ENCODE measurements at places on chromosomes 2 and 18.

DNA sequence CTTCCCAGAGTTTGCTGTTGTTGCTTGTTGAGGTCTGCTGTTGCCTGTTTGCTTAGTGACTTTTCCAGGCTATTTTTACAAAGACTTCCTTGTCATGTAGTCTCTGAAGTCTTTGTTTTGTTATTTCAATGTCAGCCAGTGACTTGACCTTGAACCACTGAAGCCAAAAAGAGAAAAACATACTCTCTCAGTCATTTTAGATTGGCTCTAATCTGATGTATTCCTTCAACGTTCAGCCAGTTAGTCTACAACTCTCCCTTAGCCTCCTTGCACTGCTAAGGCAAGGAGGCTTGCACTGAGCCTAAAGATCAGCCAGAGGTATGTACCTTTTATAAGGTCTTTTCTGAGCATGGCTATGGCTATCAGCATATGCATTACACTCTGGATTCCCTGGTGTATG lies 27.9 kb downstream of the KIAA1328 start:
- DNase-seq = no peak

GRCh38 chr2:197249381-197250083 lies 61.0 kb downstream of the ANKRD44 start:
- DNase-seq = no peak

DNA sequence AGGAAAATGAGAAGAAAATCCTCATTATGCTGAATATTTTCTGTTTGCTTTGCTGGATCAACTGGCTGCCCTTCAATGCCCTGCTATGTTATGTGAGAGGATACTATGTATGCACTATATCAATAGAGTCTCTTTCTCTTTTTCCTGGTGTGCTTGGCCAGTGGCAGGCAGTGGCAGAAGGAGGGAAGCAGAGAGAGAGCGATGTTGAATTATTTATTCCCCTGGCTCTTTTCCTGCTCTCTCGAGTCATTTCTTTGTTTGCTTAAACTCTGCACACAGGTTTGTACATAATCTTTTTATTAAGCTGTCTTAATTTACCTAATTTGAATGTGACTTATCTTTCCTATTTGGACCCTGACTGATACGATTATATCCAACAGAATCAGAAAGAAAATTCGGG lies 1727.3 kb downstream of the SUCLG1 start:
- no peak for DNase-seq

GRCh38 chr18:77140439-77141109 lies 8.0 kb upstream of the MBP start:
- DNase-seq = peak; percentile 58

DNA sequence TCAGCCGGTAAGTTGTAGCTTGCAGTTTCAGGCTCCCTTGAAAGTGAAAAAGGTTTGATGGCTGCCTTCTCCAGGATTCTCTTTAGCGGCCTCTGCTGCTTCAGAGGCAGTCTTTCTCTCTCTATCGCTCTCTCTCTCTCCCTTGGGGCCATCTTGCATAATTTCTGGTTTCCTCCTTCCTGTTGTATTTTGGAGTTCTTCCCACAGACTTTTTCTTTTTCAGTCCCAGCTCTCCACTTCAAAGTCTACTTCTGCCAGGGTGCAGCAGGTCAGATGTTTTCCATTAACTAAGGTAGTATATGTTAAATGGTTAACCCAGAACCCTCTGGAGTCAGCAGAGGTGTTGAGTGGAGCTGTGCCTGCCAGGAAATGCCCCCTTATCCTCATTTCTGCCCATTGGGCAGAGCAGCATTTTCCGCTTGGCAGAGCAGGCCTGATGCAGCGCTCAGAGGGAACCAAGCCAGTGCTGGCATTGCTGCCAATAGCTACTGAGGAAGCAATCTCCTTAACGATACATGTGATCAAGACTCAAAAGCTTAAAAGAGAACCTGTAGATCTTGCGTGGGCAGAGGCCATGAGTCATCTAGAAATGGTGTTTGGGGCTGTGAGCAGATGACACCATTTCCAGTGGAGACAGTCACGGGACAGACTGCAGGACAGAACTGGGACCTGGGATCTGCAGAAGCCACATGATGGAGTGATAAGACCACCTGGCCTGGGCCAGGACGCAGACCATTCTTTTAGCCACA lies 20.8 kb downstream of the DBI start:
- peak; percentile 60 for DNase-seq

DNA sequence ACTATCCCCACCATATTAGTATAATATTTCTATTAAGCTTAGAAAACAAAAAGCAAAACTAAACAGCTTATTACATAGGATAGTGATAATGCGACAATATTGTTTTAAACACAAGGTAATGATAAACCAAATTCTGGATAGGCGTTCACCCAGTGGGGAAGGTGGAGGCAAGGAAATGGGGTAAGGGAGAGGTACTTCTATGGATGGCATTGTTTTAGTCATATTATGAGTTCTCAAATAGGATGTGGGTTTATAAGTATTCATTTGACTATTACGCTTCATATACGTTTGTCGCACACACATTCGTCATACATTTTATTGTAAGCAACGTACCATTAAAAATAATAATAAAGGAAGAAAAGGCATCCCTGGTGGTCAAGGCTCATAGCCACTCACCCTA lies 88.8 kb upstream of the DNMT3A start:
- DNase-seq = no peak

Data from small intestine (tissue), 16 donors.